Amniotic stem cell (primary cell): ENCODE measurements at places on chromosomes 5 and 9.

- no peak for DNase-seq
These were observed 120.9 kb downstream of the PIP5K1B start for GRCh38 chr9:68825762-68826472.

GRCh38 chr9:133880136-133880535 is 112.0 kb downstream of the VAV2 start:
- no peak for DNase-seq

DNA sequence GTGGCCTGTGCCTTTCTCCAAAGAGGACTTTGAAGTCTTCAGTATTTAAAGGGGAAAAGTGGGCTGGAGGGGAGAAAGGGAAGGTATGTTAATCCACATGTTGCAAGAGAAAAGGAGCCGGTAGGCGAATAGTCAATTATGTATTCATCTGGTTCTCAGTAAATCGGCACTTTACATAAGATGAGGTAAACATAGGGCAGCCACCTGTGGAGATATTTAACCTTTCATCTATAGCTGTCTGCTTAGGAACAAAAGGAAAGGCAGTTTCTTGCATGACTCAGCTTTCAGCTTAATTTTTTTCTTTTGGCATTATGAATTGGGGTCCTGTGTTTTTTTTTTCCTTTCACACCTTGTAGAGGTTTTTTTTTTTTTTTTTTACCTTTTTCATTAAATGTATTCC is 42.2 kb downstream of the FGD3 start:
- no peak for DNase-seq

- DNase-seq, result no peak
These were observed 33.1 kb upstream of the MVB12B start for GRCh38 chr9:126293522-126293889.

- no peak for DNase-seq
These were observed 54.0 kb upstream of the FST start for GRCh38 chr5:53426512-53426830.

DNA sequence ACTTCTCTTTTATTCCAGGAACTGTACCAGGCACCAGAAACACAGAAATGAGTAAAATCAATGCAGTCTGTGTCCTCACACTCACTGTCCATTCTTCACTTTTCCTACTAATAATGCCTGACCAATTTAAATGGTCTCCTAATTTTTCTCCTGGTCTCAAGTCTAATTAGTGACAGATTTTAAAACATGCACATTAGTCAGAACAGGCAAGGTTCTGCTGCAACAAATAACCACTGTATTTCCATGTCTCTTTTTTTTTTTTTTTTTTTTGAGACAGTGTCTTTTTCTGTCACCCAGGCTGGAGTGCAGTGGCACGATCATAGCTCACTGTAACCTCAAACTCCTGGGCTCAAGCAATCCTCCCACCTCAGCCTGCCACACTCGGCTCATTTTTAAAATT is 99.6 kb downstream of the CEMIP2 start:
- no peak for DNase-seq

GRCh38 chr5:130799015-130799414 is 366.0 kb downstream of the HINT1 start:
- DNase-seq, result no peak

- DNase-seq, result no peak
These were observed 391.9 kb upstream of the WWC1 start for GRCh38 chr5:167899490-167900070.

GRCh38 chr5:67496051-67496450 is 299.5 kb upstream of the CD180 start:
- DNase-seq, result no peak

DNA sequence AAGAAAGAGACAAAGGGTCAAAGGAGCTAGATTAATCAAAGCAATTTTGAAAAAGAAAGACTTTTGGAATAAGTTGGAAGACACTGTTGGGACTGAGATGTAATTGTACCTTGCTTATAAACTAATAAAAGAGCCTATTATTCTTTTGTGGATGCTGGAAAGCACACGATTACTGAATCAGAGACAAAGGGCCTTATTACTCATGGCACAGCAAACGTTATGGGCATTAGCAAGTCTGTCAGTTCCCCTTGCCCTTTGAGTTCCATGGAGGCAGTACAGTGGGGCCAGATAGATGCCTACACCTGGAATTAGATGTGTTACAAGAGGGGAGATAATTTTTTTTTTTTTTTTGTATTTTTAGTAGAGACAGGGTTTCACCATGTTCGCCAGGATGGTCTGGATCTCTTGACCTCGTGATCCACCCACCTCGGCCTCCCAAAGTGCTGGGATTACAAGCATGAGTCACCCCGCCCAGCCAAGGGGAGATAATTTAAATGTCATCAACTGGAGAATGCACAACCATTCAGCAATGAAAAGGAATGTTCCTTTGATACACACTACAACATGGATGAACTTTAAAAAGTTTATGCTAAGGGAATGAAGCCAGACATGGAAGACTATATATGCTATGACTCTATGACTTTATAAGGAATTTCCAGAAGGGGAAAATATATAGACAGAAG is 128.9 kb downstream of the STARD4 start:
- no peak for DNase-seq

GRCh38 chr9:107989099-107989498 is 499.5 kb upstream of the KLF4 start:
- no peak for DNase-seq

DNA sequence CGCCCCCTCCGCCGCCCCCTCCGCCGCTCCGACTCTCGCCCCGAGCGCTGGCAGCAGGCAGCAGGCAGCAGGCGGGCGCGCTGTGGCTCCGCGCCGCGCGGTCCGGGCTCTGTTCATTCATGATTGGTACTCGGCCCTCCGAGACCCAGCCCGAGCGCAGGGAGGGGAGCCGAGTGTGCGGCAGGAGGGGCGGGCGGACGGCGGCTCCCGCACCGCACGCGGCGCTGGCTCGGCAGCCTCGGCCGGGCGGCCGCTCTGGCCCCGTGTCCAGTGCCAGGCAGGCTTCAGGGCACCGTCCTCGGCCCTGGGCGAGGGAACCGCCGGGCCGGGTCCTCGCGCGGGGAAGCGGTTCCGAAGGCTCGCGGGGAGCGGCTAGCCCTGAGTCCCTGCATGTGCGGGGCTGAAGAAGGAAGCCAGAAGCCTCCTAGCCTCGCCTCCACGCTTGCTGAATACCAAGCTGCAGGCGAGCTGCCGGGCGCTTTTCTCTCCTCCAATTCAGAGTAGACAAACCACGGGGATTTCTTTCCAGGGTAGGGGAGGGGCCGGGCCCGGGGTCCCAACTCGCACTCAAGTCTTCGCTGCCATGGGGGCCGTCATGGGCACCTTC is at the start of gene KCNIP1:
KCNIP1 (plus strand) TSS at position 31 of the 607 bp plus-strand sequence.
- DNase-seq, result no peak

GRCh38 chr5:125575891-125576505 is 829.6 kb upstream of the ZNF608 start:
- no peak for DNase-seq

DNA sequence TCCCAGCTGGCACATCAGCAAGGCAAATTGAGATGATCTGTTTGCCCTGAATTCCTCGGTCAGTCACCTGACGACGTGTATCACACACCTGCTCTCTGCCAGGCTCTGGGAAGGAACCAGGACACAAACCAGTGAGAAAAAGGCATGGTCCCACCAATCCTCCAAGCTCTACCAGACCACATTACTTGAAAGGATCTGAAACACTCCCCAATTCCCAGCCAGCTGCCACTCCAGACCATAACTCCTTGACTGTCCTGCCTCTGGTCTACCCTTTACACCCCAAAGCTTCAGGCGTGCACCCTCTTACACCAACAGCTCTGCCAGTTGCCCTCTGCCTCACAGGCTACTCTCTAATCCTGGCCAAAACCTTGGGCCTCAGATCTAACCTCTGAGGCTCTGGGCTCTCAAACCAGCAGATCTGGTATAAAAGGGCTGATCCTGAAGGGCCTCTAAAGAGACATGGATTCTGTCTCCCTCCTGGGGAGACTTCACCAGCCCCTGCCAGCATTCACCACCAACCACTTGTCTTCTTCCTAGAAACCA is 6.8 kb downstream of the MGAT1 start:
- DNase-seq, result no peak

- no peak for DNase-seq
These were observed 23.6 kb downstream of the SCAI start for GRCh38 chr9:125119643-125120286.

DNA sequence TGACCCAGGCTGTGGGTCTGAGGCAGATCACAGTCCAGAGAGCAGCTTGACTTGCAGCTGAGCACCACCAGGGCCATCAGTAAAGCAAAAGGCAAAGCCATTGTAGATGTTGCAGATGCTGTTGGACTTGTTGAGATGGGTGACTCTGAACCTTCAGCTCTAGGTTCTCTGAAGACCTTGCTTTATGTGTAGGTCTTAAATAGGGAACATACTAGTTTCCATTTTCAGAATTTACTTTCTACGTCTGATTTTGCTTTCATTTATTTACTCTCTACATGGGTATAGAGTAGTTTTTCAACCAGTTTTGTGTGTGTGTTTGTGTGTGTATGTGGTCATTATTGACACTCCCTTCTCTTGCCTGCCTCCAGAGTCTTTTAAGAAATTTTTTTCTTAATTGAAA is at the start of gene IFNA6:
IFNA6 (minus strand) TSS at position 101 of the 400 bp plus-strand sequence; CDS start at position 101, 0 bp downstream.
- DNase-seq, result no peak

DNA sequence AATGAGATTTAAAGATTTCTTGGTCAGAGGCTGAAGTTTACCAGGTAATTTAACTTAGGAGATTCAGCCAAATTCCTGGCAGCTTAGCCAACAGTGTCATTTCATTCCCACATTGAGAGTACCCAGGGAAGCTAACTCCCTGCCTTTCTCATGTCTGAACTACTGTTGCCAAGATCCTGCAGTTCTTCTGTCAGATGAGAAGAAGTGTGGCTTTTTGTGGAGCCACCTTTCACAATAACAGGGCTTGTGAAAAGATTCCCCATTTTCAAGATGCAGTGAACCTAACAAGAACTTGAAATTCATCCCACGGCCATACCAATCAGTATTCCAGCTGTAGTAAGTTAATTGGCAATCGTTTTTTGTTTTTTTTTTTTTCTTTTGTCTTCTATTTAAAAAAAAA is 176.4 kb downstream of the XRCC4 start:
- no peak for DNase-seq

GRCh38 chr5:139379626-139380449 is 3.3 kb downstream of the SLC23A1 start:
- DNase-seq, result no peak

GRCh38 chr5:109089191-109089590 is 320.6 kb downstream of the PJA2 start:
- DNase-seq, result no peak

- DNase-seq, result no peak
These were observed 11.3 kb upstream of the EXOC3 start for GRCh38 chr5:431711-432050.

DNA sequence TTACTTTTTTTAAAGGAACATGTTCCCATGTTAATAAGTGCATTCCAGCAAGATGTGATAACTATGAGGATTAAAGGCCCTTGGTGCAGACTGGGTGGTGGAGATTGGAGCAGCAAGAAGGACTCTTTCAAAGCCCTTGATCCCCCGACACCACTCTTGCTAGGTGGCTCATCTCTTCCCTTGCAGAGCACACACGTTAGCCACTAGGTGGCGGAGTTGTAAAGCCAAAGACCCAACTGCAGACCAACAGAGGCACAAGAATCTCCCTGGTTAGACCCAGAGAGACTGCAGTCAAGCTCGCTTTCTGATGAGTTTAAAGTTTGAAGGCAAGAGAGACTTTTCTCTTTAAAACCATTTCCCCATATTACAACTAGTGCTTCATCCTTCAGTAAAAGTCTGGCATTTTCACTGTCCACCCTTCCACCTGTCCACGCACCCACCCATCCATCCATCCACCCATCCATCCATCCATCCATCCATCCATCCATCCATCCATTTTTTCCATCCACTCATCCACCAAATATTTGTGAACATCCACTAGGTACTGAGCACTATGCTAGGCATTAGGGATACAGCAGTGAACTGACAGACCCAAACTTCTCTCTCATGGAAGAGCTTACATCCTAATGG is 226.9 kb downstream of the MSX2 start:
- peak; percentile 25 for DNase-seq

DNA sequence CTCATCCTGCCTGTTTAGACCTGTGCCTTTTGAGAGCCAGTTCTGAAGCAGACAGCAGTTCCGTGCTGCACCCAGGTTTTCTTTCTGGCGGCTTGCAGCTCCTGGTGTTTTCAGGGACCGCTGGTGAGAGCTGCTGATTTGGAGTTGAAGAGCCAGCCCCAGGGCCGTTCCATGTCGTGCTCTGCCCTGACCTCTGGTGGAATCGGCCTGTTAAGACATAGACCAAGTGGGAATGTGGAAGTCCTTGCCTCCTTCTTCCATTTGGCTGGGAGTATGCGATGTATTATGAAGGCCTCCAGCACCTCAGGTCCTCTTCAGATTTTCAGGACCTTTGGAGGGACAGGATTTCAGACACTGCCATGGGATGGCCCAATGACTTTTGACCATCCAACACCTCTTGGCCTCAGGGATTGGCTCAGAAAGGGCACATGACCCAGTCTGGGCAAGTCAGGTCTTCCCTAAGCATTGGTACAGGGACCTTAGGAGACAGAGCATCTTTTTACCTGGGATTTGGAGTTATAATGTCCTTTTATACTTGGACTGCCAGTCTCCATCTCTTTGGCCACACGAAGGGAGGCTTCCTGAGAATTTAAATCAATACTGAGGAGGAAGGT is 136.1 kb upstream of the CLINT1 start:
- DNase-seq, result peak; percentile 63

DNA sequence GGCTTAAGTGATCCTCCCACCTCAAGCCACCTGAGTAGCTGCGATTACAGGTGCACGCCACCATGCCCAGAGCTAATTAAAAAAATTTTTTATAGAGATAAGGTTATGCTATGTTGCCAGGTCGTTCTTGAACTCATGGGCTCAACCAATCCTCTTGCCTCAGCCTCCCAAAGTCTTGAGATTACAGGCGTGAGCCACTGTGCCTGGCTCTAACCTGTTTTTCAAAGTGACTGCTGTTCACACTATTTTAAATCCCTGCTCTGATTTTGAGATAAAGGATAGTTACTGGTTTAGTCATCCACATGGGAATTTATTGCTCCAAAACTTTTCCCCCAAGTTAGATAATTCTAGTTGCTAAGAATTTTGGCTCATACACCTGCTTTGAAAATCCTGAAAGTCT is 48.2 kb upstream of the MTMR12 start:
- no peak for DNase-seq

- no peak for DNase-seq
These were observed 294.5 kb downstream of the ARHGAP26 start for GRCh38 chr5:143064676-143065075.

DNA sequence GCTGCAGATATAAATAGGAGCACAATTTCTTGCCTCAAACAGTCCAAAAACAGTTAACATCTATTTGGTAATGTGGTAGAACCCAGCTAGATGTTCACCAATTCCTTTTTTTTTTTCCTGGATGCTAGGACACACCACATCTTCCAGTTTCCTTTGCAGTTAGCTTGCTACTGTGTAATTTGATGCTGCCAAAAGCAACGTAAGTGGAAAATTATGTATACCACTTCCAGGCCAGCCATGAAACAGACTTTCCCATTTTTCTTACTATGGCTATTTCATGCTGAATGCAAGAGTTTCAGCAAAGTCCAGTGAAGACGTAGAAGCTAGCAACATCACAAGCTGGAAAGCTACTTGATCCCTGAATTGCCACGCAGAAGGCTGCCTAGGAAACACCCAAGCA is 667.2 kb downstream of the TLE1 start:
- DNase-seq, result no peak
